ENCODE measurements at places on chromosomes 4 and X.
A peak's percentile ranks its signal among the peaks of the same experiment; 100 is the strongest.

GRCh38 chrX:79290596-79290995 is 76.5 kb downstream of the ITM2A start:
- DNase-seq = no peak

GRCh38 chr4:113026556-113026955 is 22.9 kb upstream of the ANK2 start:
- no peak for DNase-seq

DNA sequence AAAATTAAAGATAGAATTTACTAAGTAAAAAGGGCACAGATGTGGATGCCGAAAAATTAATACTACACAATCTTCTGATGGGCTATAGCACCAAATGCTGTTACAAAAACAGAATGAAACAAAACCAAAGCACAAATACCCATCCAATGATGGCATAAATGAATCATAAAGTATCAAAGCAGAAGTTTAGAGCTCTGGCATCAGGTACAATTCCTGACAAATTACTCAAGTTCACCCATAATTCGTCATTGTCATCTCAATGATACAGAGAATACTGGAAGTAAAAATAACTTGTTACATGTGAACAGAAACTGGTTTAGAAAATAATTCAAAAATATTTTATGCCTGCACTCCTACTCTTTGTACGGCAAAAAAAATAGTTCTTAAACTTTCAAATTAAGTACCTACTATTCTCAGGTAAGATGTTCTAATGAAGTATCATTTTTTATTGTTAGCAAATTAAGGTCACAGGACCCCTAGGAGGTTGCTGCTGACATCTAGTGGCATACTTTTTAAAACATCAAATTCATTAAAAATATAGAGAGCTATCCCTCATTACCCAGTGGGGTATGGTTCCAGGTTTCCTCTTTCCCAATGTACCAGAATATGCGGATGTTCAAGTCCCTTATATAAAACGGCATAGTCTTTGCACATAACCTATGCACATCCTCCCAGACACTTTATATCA is 126.1 kb downstream of the INPP4B start:
- no peak for DNase-seq

DNA sequence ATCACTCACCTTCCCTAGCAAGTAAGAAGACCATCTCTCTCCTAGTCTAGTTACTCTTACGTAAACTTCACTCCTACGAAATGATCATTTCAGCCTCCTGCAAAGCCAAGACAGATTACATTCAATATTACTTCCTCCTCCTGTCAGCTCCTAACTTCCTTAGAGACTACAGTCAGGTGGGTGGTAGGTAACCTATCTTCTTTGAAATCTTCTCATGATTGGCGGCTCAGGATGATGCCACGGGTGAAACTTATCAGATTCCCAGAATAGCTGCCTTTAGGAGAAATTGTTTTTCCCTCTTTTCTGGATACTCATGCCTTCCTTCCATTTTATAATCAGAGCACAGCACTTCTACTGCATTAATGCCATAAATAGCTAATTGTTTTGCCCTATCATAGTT is 744.8 kb upstream of the HS3ST1 start:
- DNase-seq = no peak

DNA sequence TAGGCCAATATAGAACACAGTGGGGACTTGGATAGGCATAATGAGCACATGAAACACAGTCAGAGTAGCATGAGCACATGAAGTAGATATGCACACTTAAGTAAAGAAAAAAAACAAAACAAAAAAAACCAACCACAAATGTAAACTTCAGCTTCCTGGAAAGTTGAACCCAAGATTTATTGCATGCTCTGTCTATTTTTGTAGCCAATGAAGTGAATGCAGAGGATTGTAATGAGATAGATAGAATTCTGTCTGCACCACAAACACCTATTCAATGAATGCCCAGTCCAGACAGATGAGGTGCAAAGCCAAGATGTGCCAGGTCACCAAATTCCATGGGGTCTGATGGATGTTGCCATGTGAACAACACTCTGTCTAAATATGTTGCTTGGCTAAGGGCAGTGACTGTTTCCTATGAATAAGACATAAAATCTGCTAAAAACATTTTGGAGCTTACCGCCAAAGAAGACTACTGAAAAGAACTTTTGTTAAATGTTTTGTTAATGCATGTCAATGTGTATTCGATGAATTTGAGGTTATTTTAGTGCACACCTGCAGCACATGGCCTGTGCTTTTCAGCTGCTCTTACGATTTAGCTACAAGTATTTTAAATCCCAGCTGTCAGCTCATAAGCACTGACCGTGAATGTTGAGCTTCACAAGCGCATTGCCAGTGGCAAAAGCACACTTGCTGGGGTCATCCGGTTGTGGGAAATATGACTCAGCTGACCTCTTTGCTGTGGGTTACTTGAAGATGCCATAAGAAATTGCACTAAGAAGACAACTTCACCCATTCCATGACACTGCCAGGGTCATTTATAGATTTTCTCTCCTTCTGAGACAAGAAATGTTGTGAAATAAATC is 374.8 kb upstream of the GNPDA2 start:
- DNase-seq = no peak

GRCh38 chr4:146439999-146440398 is 81.7 kb downstream of the SLC10A7 start:
- no peak for DNase-seq

- DNase-seq = no peak
Measured at GRCh38 chr4:172794307-172794703, 374.3 kb upstream of the GALNT7 start.

GRCh38 chr4:1166509-1167243 is 5.7 kb downstream of the SPON2 start:
- no peak for DNase-seq

DNA sequence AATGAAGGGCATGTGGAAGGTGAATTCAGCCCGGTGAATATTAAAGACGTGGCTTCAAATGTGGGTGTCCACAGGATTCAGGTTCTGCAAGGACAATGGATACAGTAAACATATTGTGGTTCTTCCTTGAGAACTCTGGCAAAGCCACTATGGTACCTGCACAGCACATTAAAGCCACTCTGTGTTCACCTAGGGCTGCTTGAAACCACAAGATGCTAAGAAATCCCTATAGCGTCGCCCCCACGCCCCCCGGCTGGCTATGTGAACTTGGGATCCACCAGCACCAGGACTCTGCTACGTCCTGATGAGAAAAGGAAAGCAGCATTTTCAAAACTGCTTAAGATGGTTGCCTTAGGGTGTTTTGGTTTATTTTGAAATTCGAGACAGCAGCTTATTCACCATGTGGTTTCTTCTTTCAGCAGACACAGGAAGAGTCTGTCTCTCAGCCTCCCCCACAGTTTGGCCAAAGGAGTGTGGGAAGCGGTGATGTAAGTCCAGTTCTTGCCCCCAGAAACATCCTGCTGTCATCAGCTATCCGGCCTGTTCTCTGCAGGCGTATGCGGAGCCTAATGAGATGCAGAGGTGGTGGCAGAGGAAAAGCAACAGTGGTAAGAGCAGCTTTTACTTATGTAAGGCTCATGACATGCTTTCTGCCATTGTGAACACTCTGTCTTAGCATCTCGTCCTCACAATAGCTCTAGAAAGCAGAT is 111.5 kb downstream of the AFAP1 start:
- DNase-seq = peak; percentile 68

DNA sequence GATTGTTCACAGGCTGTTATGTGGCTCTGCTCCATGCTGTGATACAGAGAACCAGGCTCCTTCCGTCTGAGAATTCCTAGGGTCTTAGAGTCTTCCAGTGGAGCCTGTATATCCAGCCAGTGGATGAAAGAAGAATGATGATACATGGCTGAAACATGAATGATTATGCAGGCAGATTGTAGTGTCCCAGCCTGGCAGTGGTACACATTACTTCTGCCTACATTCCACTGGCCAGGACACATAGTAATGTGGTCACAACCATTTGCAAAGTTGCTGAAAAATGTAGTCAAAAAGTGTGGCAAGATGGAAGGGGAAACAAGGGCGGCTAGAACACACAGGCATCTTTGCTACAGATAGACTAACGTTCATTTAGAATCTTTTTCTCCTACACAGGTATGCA is 4.5 kb upstream of the GBA3 start:
- DNase-seq = no peak

GRCh38 chr4:71713611-71714203 is 70.2 kb downstream of the GC start:
- no peak for DNase-seq

DNA sequence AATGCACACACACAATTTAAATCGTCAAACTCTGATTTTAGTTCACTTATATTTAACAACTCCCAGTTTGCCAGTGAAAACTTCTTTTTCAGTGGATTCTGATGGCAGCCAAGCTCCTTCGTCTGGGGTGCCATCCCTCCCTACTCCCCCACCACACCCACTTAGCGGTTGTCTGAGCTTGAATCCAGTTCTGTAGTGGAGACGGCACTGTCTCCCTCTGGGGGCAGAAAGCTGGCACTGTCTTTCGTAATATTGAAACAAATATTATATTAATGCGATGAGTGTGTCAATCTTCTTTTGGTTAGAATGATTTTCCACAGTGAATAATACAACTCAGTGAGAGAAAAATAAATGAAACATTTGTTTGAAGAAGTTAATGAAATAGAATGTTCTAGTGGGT is 5.4 kb downstream of the MEPE start:
- no peak for DNase-seq

- no peak for DNase-seq
Measured at GRCh38 chr4:6727943-6728250, 11.9 kb downstream of the BLOC1S4 start.

GRCh38 chr4:169315530-169316343 is 45.0 kb upstream of the SH3RF1 start:
- DNase-seq = no peak

- no peak for DNase-seq
Measured at GRCh38 chrX:45842207-45842925, 641.7 kb upstream of the DIPK2B start.

DNA sequence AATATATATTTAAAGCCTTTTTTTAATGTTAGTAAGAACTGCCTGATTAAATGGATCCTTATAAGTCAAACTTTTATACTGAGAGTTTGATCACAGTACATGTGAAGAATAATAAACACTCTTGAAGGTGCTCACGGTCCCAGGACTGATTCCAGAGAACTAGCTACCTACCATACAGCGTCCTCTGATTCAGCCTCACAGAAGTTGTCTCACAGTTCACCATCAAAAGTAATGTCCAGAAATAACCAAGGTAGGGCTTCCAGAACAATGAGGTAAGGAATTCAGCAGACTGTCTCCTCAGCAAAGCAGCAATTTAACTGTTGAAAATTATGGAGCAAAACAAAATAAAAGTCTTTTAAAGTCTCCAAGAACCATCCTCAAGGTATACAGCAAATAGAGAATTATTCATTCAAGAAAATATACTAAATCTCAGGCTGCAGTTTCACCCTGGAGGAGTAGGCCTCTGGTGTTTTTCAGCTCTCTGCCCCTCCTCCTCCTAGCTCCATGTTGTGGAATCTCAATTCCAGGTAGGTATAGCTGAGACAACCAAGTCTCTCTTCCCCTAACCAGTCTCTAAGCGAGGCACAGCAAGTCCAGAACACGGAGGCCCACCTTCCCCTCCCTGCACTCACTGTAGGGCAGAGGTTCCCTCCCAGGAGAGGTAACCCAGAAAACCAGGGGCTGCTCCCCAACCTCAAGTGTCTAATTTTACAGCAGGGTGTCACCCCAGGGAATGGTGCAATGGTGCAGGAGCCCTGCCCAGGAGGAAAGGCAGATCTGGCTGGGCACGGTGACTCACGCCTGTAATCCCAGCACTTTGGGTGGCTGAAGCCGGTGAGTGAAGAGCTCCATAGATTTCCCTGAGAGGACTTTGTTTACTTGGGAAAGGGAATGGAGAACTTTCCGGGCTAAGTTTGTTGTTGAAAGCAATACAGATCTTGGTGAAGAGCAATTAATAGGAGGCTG is 28.6 kb downstream of the FAM241A start:
- no peak for DNase-seq

GRCh38 chr4:96784336-96784735 is 944.4 kb downstream of the PDHA2 start:
- no peak for DNase-seq

DNA sequence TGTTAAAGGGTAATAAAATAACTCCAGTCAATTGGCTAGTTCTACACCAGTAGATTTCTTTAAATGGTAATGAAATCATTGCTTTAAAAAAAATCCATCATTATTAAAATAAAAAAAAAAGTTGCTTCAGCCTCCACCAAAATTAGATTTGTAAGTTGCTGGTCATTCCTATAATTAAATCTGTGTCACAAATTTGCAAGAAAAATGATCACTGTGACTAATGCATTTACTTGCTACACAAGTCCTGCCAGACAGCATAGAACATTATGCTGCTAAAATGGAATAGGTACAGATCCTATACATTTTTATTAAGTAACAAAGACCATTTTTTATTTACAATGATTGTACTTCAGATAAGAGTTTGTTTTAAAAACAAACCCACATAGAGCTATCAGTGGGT is 85.8 kb downstream of the SLC10A7 start:
- no peak for DNase-seq

- DNase-seq = no peak
Measured at GRCh38 chr4:170428929-170429328, 339.2 kb upstream of the AADAT start.

DNA sequence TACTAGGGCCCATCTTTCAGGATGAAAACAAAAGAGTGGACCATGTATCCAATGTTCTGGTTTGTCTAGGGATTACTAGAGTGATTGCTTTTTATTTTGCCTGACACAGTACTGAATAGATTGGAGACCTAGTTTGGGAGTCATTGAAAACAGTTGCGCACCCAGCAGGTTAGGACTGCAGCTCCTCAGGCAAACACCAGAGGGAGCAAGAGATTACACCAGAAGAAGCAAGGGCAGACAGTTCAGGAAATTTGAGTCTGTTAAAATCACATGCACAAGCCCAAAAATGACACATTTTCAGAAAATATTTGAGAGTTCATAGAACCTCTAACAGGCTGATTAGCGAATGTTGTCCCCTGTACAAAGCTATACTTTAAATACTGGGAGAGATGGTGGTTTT is 55.6 kb downstream of the CYLC1 start:
- DNase-seq = no peak

GRCh38 chrX:14027036-14027435 is 2.7 kb downstream of the GEMIN8 start:
- DNase-seq = no peak

GRCh38 chrX:9195199-9195880 is 161.4 kb upstream of the FAM9B start:
- DNase-seq = no peak

- no peak for DNase-seq
Measured at GRCh38 chr4:3527101-3527913, 4.9 kb downstream of the LRPAP1 start.

DNA sequence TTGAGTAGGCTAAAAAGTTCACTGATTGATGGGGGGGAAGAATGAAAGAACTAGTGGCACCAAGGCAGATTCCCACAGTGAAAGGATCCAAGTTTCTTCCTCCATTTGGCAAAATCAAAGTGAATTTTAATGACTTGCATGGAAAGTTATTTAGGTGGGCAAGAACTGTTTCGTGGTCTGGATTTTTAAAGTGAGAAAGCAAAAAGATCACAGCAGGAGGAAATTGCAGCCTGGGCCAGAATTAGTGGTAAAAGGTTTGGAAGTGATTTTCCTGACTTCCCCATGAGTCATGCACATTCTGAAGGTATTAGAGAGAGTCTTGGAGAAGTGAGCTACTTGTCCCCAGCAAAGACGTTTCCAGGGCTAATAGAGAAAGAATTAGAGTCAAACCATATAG is 207.8 kb downstream of the ANTXR2 start:
- no peak for DNase-seq

Data from CD4-positive, alpha-beta T cell treated with Interferon gamma for 1 hour (primary cell).